AG04450 (cell line): ENCODE measurements at places on chromosomes 2 and 18.

GRCh38 chr18:55753643-55754263, 165.8 kb upstream of the TCF4 start:
- no peak for DNase-seq

DNA sequence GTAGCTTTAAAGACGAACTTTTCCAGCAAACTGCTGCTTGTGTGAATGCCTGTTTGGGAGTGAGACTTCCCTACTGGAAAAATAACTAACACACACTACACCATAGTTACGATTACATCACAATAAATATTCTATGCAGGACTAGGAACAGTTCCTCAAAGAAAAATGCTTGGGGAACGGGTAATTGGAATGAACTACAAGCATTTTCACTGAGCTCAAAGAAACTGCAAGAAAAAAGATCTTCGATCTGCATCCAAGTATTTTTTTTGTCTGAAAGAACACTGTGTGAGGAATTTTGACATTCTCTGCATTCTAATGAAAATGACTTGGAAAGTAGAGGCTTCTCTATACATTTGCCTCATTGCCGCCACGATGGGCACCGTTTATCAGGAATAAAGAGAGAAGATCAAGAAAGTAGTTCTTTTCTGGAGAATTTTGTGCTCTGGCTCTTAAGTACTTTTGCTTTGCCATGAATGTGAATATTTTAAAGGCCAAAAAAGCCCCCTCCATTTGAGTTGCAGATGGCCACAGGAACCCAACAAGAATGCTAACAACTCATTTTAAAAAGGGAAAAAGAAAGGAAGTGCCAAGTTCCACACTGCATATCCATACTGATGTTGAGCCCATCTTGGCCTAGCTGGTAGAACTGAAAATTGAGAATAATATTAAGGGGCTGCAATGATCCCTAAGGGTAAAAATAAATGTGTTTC, 13.6 kb downstream of the LYPD1 start:
- no peak for DNase-seq

DNA sequence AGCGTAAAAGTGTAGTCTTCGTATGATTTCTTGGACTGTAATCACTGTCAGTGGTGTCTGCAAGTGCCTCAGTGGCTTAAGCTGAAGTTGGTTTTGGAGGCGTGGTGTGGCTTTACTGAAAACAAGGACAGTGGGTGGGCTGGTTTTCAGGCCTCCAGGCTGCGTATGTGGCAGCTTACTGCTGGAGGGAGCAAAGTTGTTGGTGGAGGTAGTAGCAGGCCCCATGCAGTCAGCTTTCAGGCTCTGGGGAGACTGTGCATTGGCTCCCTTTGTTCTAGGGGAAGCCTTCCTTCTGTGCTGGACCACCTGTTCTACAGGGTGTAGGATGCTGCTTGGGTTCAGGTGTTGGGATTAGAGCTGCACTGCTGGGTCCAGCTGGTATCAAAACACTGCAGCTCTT, 91.6 kb downstream of the NCK2 start:
- no peak for DNase-seq

DNA sequence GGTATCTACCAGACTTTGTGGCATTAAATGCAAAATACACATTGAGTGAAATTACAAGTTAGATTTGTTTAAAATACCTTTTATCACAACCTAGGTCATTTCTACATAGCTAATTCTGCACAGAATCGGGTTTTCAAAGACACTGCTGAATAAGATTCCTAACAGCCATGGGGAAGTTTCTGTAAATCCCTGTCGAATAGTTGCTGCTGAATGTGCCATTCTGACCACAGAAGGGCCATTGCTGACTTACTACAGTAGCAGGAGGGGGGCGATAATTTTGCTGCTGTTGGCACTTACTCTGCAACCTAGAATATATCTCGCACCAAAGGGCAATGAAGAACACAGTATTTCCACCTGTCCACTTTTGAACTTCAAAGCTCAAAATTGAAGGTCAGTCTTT, 232.8 kb downstream of the TCF4 start:
- no peak for DNase-seq

DNA sequence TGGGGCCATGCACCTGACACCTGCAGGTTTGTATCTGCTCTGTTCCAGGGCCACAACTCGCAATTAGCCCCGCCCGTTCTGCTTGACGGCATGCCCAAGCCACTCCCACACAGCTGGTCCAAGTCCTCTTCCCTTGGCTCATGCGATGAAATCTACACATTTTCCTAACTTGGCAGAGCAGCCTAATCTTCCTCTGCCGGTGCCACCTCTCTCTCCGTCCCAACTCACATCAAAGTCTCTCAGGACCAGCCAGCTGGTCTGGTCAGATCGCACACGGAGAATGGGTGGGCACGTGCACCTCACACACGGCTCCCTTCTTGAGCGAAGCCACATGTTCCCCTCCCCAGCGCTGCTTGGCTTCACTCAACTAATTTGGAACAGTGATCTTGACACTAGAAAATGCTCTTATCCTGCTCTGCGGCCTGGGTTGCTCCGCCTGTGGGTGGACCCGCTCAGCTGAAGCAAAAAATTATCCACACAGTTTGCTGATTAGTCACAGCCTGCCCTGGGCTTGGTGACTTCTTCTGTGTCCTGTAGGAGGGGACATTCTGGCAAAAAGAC, 176.7 kb downstream of the NRP2 start:
- DNase-seq: no peak

DNA sequence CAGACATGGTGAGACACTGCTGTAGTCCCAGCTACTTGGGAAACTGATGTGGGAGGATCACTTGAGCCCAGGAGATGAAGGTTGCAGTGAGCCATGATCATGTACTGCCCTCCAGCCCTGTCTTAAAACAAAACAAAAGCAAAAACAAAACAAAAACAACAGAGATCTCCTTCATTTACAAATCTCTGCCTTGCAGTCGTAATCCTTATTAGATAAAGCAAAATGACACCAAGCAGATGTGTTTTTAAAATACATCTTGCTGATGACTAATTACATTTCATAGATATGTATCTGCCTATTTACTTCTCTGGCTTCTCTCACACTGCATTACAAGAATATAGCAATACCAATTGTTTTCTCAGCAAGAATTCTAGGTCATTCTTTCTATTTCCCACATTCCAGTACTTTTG, 22.8 kb downstream of the NFE2L2 start:
- no peak for DNase-seq

DNA sequence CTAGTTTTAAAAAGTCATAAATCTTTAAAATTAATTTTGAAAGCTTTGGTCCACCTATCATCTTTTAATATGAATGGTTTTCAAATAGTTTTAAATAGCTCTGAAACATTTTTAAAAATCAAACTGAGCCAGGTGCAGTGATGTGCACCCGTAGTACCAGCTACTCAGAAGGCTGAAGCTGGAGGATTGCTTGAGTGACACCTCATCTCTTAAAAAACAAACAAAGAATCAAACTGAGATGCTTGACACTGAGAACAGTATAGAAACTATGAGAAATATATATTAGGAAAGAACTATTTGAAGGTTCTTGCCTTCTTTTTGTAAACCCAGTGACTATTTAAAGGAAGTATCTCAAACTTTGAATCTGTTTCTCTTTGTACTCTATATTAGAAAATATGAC, 67.4 kb downstream of the BARD1 start:
- DNase-seq: no peak
